ENCODE measurements at places on chromosomes 1 and 21. TPM values are rescaled to one million over a fixed set of nuclear protein-coding genes. Genes with fewer than 3 reads are reported as not detected.

PAQR7 gene
- total RNA-seq: 8.9 TPM

C8A gene
- total RNA-seq: not detected

CDK11B gene
- total RNA-seq: 16.5 TPM

FMOD gene
- total RNA-seq: 2.2 TPM

EDARADD gene
- total RNA-seq: not detected

TMCO2 gene
- total RNA-seq: not detected

DDX20 gene
- total RNA-seq: 12.6 TPM

COL11A1 gene
- 8.8 TPM for total RNA-seq

AQP10 gene
- total RNA-seq: not detected

TTC39A gene
- total RNA-seq: 0.30 TPM

CYP4A11 gene
- not detected for total RNA-seq

ETNK2 gene
- total RNA-seq: 8.3 TPM

RIPK4 gene
- under 0.01 TPM for total RNA-seq

CR1 gene
- not detected for total RNA-seq

NR5A2 gene
- not detected for total RNA-seq

HMCN1 gene
- 0.15 TPM for total RNA-seq

TSNAX gene
- total RNA-seq: 21.5 TPM
